ENCODE measurements at places on chromosomes 5 and 9. TPM values are rescaled to one million over a fixed set of nuclear protein-coding genes. Genes with fewer than 3 reads are reported as not detected.

NMUR2 gene
- not detected for total RNA-seq

WDR38 gene
- not detected for total RNA-seq

WNK2 gene
- 31.6 TPM for total RNA-seq

LCN15 gene
- 0.77 TPM for total RNA-seq

DNA sequence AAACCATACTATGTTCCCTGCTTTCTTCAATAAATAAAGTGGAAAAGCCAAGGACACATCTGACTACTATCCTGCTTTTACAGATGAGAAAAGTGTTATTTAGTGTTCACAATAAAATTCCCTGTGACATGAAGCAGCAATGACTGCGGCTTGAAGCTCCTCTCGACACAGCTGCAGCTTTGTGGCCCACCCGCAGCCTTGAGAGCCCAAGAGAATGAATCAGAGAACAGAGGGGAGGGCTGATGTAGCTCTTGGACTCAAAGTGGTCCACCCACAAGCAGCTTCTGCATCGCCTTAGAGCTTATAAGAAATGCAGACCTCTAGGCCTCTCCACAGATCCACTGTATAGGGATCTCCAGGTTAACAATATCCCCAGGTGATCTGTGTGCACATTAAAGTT, 181.3 kb upstream of the GNA14 start:
- no peak for DNase-seq

GRCh38 chr9:132126680-132127236, 35.1 kb upstream of the NTNG2 start:
- no peak for DNase-seq

DNA sequence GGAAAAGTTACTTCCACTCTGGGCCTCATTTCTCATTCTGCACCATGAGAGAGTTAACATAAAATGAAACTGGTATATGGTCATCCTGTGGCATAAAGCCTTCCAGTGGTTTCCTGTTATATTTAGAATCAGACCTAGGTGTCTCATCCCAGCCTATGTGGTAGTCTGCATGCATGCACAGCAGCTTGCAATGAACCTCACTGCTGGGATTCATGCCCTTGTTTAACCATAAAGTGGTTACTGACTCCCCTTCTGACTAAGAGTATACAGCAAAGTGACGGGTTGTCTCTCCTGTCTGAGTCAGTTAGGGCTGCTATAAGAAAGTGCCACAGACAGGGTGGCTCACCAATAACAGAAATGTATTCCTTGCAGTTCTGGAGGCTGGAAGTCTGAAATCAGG, 14.7 kb upstream of the TDRD7 start:
- DNase-seq = no peak

- DNase-seq = no peak
These were observed 186.5 kb downstream of the CHSY3 start for GRCh38 chr5:130090569-130091270.

DNA sequence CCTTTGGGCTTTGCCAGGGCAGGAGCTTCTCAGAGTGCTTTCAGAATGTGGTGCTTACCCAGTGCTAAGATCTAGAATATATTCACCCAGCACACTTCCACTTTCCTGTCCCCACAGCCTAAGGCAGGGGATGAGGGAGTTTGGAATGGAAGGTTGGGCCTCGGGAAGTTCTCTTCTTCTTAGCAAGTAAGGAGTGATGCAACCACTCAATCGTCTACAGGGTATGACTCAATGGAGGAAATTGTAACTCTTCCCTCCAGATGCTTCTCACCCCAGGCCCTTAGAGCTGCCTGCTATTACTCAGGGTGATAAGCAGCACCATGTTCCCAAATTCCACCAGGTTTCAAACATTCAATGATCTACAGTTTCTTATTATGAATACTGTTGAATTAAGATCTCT, 30.8 kb upstream of the AGGF1 start:
- DNase-seq = peak; percentile 77

DNA sequence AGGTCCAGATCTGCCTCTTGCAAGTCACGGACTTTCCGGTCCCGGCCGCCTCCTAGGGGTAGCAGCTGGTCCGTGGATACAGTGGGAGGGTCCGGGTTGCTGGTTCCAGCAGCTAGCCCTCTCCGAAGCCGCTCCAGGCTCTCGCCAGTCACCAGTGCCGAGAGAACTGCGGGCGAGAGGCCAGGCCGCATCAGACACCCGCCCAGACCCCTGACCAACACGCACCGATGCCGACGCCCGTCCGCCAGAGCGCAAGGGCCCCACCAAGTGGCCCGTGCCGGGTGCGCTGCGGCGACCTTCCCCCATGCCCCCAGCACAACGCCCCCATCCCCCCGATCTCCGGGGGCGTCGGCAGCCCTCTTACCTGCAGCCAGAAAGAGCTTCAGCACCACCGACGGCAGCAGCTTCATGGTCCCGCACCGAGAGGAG, 470 bp downstream of the HBEGF start:
- DNase-seq = peak; percentile 74

- DNase-seq = no peak
These were observed 12.9 kb upstream of the AJM1 start for GRCh38 chr9:136829412-136829811.

GRCh38 chr9:128390813-128391711, 19.9 kb downstream of the URM1 start:
- no peak for DNase-seq

- no peak for DNase-seq
These were observed 57.3 kb downstream of the CTSL start for GRCh38 chr9:87783180-87783579.

DNA sequence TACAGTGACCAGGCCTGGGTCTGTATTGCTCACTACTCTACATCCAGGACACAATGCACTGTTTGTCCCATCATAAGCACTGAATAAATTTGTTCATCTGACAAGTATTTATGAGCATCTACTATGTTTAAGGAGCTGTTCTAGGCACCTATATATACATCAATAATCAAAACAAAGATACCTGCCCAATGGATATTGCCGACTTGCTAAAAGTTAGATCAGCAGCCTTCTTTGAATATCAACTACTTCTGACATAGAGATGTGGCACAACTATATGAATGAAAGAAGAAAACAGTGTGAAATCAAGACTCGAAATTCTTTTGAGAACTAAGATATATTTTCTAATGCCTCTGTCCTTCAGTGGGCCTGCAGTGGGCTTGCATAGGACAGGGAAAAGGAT, 215.7 kb downstream of the ARL15 start:
- no peak for DNase-seq

DNA sequence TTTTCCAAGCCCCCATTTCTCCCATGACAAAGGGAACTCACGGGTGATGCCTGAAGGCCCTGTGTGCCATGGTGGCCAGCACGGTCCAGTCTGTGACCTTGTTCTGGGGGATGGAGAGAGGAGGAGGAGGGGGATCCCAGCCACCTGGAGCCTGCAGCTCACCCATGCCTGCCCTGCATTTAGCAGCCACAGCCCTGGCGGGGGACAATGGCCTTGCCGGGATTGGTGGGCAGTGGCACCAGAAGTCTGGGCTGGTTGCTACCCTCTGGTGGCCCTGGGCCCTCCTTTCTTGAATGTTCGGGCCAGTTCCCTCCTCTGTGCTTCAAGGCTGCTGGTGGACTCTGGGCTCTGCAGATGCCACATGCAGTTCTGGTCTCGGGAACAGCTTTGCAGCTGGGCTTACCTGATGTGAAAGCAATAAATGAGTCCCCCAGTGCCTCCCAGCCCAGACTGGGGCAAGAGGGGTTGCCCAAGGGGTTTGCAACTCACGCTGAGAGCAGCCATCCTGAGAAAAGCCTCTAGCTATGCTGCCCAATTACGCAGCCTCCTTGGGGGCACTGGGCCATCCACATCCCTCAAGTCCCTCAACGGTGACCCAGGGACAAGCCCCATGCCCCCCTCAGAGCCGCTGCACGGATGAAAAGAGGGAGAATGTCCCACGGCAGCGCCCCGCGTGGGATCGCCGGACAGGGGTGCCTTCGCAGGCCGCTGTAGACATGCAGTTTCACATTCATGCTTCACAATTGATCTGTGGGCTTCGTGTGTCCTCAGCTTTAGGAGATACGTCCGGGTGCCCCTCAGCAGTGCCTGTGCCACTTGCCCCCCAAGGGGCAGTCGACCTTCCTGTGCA, 49.2 kb upstream of the FCN1 start:
- no peak for DNase-seq

- DNase-seq = no peak
These were observed 451.3 kb downstream of the MTRR start for GRCh38 chr5:8320244-8320643.

DNA sequence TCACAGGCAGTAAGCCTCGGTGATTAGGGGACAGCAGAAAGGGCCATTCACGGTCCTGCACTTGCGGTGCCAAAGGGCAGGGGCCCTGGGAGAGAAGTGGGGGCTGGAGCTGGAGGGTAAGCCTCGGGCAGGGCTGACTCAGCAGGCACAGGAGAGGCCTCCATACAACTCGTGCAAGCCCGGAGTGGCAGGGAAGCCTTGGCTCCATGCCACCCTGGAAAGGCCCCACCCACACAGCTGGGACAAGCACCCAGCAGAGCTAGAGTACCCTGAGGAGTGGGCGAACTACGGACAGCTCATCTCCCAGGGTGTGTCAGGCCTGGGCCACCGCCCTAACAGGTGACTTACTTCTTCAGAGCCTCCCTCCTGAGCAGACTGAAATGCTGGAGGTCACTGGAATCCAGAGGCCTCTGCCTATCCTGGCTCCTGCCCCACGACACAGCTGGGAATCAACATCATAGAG, 5.6 kb upstream of the CAMK2A start:
- peak; percentile 66 for DNase-seq

DNA sequence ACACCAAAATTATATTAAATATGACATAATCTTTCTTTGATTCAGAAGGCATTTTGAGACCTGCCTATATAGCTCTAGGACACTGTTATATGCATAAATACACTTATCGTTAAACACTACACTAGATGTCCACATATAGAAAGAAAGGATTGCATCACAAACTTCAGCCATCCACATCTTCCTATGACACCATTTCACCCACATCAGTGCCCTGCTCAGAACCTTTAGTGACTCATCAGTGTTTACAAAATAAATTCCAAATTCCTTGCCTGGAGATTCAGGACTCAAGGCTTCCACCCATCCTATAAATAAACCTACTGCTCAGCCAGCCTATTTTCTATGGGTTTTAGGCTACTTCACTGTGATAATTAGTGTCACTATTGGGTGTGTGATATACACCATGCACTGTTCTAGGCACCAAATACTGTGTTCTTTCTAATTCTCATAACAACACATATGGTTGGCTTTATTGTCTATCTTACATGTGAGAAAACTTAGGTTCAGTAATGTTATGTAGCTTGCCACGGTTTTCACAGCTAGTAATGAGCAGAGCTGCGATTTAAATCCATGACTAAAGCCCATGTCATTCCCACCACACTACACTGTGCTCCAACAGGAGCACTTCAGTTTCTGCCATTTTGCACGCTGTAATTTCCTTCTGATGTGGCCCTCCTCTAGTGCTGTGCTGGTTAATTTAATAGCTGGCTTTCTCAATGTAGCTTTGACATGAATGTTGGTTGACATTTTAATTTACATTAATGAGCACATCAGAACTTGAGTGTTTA, 103.3 kb downstream of the SREK1 start:
- peak; percentile 78 for DNase-seq

- DNase-seq = no peak
These were observed 440.0 kb upstream of the MPDZ start for GRCh38 chr9:13719446-13719845.

DNA sequence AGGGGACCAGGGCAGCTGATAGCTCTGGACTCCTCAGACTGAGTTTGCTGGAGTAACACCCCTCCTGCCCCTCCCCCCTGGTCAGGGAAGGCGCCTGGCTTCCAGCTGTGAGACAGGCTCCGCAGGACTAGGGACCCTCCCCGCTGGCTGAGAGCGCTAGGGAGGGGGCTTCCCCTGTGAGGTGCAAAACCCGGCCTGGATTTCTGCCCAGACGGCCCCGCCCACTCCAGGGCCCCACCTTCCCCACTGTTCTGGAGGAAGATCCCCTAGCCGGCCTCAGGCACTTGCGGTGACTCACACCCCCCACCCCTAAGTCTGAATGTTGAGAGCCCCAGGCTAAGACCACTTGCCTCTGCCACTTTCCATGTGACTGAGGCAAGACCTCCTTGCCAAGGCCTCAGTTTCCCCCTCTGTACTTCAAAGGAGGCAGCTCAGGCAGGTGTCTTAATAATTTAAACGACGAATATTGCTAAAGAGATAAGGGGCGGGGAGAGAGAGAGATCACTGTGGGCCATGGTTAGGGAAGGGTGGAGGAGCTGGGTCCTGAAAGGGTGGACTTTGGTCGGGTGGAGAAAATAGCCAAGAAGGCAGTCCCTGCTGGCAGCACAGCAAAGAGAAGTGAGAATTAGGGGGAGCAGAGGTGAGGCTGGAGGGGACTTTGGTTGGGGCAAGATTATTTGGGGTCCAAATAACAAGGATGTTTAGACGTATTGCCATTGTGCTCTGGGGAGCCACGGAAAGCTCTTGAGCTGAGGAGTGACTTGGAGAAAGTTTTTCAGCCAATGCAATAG, 1.0 kb upstream of the DAB2IP start:
- DNase-seq = peak; percentile 96

DNA sequence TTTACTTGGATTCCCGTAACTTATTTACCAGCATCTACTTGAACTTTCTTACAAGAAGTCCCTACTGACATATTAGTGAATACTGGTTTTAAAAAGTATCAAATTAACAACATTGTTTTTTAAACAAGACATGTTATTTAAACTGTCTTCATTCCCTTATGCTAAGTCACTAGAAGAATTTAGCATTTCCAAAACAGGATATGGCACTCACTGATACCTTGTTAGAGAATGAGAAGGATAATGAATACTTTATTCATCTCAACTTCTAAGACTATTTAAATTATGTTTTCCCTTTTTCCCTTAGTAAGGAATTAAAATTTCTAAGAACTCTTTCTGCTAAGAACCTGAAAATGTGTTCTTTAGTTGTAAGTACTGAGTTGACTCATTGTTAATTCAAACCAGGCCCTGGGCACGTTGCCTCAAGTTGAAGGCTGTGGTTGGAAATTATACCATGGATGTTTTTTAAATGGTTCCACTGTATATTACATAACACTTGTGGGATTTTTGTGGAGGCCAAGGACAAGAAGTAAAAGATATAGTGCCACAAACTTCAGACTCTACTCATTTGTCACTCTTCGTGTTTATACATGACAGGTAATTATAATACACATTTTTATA, 219.0 kb upstream of the EDIL3 start:
- DNase-seq = no peak

GRCh38 chr9:70303268-70303667, 44.5 kb downstream of the SMC5 start:
- DNase-seq = no peak

DNA sequence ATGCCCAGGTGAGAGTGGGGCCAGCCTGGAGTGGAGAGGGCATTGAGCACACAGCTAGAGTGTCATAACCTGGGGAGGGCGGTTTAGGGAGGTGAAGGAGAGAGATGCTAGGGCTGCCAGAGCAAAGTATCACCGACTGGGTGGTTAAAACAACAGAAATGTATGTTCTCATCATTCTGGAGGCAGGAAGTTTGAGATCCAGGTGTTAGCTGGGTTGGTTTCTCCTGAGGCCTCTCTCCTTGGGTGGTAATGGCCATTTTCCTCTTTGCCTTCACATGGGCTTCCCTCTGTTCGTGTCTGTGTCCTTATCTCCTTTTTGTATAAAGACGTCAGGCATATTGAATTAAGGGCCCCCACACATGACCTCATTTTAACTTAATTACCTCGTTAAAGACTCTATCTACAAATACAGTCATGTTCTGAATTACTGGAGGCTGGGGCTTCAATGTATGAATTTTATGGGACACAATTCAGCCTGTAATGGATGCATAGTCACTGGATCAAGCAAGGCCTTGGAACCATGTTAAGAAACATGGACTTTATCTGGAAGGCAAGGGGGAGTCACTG, 118.6 kb upstream of the IL12B start:
- no peak for DNase-seq

- DNase-seq = no peak
These were observed 519.3 kb upstream of the PTGER4 start for GRCh38 chr5:40160435-40160834.

GRCh38 chr5:97838214-97838613, 655.2 kb upstream of the RIOK2 start:
- DNase-seq = peak; percentile 96

All from cardiac muscle cell (in vitro differentiated cells and primary cell).